ENCODE measurements at places on chromosomes 2 and 18. TPM values are rescaled to one million over a fixed set of nuclear protein-coding genes. Genes with fewer than 3 reads are reported as not detected.
A peak's percentile ranks its signal among the peaks of the same experiment; 100 is the strongest.

DNA sequence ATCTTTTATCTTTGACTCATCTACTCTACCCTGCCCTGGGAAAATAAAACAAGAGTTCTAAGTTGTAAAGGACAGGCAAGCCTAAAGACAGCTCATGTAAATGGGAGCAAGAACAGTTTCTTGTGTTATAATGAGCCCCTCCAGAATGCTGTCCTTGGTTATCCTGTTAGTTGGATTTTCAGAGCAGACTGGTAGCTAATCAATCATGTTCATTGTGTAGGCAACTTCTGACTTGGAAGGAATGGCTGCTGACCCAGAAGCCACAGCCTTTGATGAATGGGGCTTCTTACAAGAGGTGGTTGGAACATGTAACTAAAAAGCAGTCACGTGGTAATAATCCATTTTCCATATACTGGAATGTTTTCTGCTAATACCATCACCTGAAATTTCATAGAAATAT is 254.2 kb downstream of the AGPS start:
- DNase-seq: no peak

- peak; percentile 16 for DNase-seq
Observed at GRCh38 chr18:37537868-37538525, 27.6 kb downstream of the CELF4 start.

GRCh38 chr2:134586326-134586965 is 132.4 kb downstream of the TMEM163 start:
- no peak for DNase-seq

Gene MFSD2B
- not detected for total RNA-seq

- DNase-seq: no peak
Observed at GRCh38 chr2:49979421-49979820, 825.1 kb upstream of the FSHR start.

DNA sequence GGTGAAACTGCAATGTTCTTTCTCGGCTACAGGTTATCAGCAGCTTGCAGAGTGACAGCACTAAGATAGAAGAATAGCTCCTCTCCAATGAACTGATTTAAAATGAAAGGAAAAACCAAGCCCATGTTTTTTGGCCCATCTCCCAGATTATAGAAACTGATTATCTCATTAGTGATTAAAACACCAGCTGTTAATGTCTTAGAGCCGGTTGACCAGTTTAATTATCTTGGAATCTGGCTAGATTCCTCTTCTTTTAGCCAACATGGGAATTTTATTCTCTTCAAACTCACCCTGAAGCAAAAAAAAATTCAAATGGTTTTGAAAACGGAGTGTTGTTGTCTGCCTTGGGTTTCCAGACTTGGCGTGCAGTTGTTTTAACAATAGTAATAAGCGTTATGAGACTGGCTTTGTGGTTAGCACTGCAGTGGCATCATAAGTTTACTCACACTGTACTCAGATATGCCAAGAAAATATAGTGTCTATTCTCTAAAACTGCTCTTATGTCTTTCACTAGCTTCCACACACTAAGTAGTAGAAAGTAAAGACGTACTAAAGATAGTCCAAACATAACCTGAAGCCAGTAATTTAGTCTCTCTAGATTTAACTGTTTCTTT is 665.3 kb downstream of the STK39 start:
- no peak for DNase-seq

Gene TNFAIP6
- total RNA-seq: 6.9 TPM

- no peak for DNase-seq
Observed at GRCh38 chr2:183224948-183225347, 100.7 kb downstream of the NUP35 start.

Data from thoracic aorta (tissue), 2 donors.